ENCODE measurements at places on chromosomes 6 and 20.
A peak's percentile ranks its signal among the peaks of the same experiment; 100 is the strongest.

DNA sequence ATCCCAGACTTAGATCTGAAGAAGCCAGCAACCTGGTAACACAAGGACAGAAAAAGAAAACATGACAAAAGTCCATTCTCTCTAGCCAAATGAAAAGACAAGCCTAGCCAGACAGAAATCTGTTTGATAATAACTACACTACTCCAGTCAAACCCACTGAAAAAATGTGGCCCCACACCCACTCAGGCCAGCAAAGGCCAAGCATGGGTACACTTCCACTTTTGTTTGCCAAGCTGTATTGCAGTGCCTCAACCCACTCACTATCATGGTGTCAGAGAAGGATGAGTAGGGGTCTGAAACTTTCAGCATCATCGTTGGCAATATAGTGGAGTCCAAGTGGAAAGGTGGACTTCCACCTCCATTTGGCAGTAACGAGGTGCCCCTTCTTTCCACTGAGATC is 45.8 kb downstream of the EPM2A start:
- DNase-seq = no peak

DNA sequence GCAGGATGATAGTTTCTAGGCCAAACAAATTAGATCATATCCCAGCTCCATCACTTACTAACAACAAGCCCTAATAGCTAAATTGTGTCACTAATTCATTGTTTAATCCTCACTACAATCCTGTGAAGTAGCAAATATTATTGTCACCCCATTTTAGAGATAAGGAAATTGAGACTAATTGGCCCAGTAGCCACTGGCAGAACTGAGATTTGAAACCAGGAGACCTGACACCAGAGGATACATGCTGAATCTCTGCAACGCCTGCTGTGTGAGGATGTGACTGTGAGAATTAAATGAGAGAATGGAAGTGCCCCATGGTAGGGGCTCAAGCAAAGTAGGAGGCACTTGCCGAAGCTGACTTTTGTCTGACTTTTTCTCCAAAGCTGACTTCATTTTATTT is 124.3 kb upstream of the CITED2 start:
- no peak for DNase-seq

GRCh38 chr6:35343092-35343834 is 905 bp downstream of the PPARD start:
- peak; percentile 51 for DNase-seq

DNA sequence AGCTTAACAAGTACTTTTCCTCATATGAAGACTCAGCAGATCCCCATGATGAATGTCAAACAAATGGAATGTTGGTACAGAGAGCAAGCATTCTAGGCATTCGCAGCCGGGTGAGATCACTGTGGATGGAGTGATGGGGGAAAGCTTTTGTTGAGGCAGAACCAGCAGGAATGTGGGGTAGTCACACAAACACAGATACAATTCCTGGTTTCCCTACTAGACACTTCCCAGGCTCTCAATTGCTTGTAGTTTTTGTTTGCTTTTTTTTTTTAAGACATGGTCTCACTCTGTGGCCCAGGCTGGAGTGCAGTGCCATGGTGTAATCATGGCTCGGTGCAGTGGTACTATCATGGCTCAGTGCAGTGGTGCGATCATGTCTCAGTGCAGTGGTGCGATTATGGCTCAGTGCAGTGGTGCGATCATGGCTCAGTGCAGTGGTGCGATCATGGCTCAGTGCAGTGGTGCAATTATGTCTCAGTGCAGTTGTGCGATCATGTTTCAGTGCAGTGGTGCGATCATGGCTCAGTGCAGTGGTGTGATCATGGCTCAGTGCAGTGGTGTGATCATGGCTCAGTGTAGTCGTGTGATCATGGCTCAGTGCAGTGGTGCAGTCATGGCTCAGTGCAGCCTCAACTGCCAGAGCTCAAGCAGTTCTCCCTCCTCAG is 15.4 kb upstream of the IER3 start:
- DNase-seq = no peak

DNA sequence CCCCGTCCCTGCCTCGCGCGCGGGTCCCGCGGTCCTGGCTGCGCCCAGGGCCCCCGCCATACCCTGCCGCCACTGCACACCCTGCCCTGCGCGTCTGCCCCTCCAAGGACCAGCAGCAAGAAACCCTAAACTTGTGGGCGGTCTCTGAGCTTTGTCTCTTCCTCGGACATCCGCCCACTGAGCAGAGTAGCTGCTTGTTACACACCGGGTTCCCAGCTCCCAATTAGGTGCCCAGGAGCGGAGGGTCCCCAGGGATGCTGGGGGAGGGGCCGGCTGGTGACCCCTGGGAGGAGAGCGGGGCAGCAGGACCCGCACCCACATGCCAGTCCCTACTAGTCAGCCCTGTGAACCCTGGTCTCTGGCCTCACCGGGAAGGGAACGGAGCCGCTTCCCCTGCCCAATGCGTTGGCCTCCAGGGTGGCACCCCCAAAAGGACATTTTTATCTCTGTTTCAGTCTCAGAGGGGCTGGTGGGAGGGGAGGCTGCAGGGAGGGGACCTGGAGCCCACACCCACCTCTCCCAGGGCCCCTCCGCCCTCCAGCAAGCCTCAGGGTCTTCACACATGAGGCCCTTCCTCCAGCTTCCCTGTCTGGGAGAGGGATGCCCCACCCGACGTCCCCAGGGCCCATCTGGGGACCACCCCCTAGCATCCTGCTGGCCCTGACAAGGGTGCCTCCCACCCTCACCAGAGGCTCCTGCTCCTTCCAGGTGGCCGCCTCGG is 10.5 kb downstream of the STMN3 start:
- no peak for DNase-seq

DNA sequence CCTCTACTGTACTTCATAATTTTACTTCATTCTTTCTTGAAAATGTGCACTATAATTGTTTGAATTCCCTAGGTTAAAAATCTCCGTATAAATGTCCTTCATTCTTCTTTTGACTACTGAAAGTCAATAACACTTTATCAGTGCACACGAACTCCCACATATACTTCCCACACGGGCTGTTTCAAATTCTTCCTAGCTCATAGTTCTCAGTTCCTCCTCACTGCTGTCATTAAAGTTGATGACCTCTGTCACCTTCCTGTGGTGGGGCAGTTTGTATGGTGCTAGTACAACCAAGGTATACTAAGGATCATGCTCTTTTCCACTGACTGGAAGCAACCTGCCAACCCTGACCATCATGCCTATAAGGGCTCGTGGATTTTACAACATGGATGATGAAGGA is 40.0 kb upstream of the CD2AP start:
- DNase-seq = peak; percentile 3

- DNase-seq = no peak
These were observed 35.3 kb downstream of the APCDD1L start for GRCh38 chr20:58479726-58480440.

GRCh38 chr6:17491416-17492142 is 98.2 kb downstream of the CAP2 start:
- DNase-seq = no peak

DNA sequence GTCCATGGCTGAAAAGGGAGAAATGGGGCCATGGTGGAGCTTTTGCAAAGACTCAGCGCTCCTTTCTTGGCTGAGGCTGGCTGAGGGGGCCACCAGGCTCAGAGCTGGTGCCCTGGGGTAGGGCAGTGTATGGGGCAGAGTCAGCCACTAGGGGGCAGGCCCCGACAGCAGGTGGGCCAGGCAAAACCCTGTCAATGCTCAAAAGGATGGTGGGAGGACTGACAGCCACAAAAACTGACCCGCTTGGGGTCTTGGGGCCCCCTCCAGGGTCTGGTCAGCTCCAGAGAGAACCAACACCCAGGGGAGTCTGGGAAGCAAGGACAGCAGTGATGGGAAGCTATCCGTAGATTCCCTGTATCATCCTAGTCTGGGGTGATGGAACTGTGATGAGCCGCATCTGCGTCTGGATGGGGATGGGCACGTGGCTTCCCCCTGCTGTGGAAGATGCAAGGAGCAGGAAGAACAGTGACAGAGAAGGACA is 306.9 kb downstream of the DHX35 start:
- DNase-seq = peak; percentile 56

DNA sequence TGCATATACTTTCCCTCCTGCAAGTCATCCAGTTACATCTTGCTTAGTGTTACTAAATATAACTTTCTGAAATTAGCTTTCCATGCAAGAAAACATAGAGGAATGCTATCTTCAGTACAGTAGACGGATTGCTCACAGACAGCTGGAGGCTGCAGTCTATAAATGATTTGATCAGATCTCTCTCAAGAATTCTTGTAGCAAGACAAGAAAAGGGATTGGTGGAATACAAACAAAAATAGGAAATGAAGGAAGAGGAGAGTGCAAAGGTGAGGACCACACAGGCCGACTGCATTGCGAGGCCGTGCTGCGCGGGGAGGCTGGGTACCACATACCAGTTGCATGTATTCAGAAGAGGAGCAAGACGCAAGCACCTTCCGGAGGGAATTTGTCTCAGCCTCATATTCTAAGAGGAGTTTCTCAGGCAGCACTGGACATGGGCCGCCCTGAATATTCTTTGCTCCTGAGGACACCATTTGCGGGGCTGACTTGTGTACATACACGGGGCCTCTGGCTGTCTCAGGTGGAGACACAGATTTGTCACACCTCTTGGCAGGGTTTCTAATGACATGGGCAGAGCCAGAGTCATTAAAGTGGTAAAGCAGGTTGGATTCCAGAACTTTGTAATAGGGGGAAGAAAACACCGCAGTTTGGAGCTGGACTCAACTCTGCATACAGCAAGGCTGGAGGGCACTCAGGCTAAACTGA is 22.7 kb upstream of the KIF25 start:
- no peak for DNase-seq

DNA sequence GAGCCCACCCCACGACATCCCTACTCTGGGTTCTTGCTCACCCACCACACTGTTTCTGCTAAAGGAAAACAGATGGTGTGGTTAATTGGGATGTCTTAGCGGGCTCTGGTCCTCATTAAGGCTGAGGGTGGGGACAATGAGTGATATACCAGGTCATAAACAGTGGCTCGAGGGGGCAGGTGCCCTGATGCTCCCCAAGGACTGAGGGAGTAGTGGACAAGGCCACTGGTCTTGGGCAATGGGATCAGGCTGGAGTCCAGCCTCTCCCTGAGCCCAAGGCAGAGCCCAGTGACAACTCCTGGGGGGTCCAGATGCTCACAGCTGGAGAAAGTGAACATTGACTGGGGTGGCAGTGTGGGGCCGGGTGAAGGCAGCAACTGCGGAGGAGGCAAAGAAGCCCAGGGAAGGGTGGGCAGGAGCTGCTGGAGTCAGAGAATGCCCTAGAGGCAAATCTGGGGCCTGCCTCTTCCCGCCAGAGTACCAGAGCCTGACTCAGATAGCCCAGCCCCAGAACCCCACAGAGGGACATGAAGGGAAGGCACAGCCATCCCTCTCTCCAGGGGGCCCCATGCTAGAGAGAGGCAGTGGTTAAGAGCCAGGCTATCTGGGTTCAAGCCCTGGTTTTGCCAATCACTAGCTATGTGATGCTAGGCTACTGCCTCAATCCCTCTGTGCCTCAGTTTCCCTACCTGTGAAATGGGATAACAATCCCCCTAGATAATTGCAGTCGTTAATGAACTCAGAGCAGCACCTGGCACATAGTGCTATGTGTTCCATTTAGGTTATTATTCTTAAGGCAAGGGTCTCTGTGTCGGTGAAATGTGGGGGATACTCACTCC is 72.3 kb downstream of the MRPL14 start:
- DNase-seq = no peak

DNA sequence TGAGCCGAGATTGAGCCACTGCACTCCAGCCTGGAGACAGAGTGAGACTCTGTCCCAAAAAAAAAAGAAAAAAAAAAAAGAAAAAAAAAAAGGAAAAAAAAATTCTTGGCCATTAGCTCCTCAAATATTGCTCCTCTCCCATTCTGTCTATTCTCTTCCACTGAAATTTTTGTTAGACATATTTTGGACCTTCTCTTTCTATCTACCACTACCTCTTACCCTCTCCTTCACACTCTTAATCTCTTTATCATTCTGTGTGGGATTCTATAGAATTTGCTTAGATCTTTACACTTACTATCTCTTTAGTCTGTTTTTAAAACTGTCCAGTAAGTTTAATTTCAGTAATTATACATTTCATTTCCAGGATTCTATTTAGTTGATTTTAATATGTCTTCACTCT is 85.0 kb downstream of the IRAK1BP1 start:
- DNase-seq = no peak

DNA sequence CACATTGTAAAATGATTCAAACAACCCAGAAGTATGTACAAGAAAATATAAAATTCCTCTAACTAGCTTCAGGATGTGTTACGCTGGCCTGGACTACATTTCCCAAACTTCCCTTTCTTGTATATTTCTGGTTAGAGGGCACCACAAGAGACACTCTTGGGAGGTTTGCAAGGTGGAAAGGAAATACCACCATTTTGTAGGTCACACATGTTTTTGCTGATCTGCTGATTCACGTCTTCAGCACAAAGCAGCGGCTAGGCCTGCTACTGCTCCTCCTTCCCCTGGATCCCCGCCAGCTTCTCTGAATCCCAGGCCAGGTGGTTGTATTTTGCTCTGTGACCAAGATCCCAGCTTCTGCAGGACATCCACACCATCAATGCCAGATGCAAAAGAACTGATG is 104.2 kb downstream of the AGPAT4 start:
- DNase-seq = no peak

- DNase-seq = no peak
These were observed 62.2 kb upstream of the KIF13A start for GRCh38 chr6:18049646-18050045.

- no peak for DNase-seq
These were observed 181.0 kb downstream of the ZFP64 start for GRCh38 chr20:52010541-52010940.

DNA sequence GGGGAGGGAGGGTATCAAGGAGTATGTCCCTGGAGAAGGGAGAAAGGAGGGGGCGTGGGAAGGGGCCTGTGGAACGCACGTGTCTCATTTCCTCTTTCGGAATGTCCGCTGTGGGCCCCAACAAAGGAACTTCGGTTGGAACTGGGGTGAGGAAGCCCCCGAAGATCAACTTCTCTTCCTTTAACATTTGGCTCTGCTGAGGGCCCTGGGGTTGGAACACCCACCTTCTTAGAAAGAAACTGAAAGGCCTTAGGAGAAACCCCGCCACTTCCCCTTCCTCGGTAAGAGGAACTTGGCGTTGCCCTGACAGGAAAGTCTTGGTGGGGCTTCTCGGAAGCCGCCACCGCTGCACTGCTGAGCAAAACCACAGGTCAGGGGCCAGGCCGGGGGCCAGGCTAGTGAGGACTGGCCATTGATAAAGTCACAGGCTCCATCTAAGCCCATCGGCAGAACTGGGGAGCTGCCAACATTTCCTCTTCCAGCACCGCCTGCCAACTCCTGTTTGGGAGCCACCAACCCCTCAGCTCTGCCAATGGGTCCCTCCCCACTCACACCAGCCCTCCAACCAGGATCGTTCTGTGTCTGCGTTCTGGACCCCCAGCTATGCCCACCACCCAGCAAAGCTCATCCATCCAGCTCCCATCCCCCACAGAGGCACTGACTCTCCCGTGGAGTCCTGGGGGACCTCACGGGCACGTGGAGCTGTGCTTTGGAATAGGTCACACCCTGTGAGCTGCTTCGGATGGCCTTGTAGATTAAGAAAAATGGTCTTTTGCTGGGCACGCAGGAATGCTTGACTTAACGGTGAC is 44.8 kb downstream of the FGD2 start:
- DNase-seq = peak; percentile 65

GRCh38 chr6:115612796-115613479 is 447.8 kb downstream of the FRK start:
- no peak for DNase-seq

Measured in Ammon's horn (tissue), 1 donor.